ENCODE measurements at places on chromosomes 5 and 9. TPM values are rescaled to one million over a fixed set of nuclear protein-coding genes. Genes with fewer than 3 reads are reported as not detected.
A peak's percentile ranks its signal among the peaks of the same experiment; 100 is the strongest.

Gene CACNA1B
- not detected for total RNA-seq

Gene ROPN1L
- 0.47 TPM for total RNA-seq

Gene ADAMTS16
- not detected for total RNA-seq

Gene IGIP
- 14.9 TPM for total RNA-seq

Gene ARL10
- total RNA-seq: 14.7 TPM

Gene NR2F1-AS1
- total RNA-seq: not detected

Gene C5
- 3.2 TPM for total RNA-seq

DNA sequence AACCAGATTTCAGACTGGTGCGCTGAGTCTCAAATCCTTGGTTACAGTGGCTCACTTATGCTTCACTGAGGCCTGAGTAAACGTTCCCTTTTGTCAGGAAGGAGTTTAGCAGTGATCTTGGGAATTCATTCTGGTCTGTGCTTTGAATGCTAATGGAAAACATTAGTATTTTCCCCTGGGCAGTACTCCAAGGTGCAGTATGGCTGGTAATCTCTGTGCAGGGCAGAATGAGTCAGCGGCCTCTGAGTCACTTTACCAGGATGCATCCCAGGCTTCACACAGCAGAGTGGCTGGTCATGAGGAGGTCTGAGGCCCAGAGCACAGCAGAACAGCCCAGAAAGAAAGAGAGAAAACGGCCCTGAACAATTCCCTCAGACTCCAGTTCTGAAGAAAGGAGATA lies 54.0 kb downstream of the PCA3 start:
- no peak for DNase-seq
- no peaks in the 10 kb centered on the region for H3K27me3 ChIP-seq
- no peaks in the 10 kb centered on the region for H3K36me3 ChIP-seq
- no peaks in the 10 kb centered on the region for H3K4me1 ChIP-seq
- no peak overlapping the region for H3K4me3 ChIP-seq

DNA sequence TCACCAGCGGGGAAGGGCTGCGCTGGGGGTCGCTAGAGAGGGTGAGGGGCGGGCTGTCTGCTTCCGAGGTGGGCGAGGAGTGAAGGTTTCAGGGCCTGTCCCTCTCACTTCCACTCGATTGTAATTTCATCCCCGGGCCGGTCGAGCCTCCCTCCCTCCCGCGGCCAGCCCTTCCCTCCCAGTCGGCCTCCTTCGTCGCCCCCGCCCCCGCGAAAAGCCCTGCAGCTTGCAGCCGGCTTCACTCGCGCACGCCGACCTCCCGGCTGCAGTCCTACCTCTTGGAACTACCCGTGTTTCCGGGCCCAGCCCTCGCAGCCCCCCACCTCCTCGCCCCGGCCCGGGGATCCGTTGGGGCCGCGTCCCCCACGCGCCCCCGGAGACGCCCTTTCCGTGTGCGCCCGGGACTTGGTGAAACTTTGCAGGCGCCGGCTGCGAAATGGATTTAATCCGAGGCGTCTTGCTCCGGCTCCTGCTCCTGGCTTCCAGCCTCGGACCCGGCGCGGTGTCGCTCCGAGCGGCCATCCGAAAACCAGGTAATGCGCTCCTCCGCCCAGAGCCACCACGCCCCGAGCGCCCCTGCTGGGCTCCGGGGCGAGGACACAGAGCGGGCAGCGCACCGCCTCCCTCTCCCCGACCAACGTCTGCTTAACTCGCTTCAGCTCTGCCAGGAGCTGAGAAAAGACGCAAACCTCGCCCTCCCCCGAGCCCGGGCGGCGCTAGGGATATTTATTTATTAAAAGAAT lies at the start of gene EGFLAM:
EGFLAM (plus strand) TSS at position 241 of the 743 bp plus-strand sequence; CDS start at position 437, 196 bp downstream.
- H3K36me3 ChIP-seq: no peaks in the 10 kb centered on the region
- no peak within 1 kb of the TSS for H3K27ac ChIP-seq
- H3K4me3 ChIP-seq: no peak within 1 kb of the TSS
- H3K4me1 ChIP-seq: peaks cover 6% of the 10 kb centered on the region
- peaks cover 15% of the 10 kb centered on the region for H3K27me3 ChIP-seq

DNA sequence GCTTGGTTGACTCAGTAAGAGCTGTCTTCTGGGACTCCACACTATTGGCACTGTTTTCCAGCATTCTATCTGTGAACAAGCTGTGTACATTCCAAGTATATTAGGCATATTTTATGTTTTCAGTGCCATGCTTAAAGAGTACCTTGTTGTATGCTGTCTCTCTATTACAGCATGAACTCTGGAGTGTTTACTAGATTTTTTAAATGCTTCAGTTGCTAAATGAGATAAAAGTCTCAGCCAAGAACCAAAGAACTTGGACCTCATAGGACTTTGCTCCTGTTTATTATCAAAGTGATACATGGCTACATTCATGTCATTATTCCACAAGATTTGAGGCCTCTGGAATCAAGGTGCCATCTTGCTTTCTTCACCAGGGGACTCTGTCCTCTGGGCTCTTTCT lies 167.2 kb downstream of the C9orf152 start:
- no peak for DNase-seq

- peaks cover 90% of the 10 kb centered on the region for H3K27me3 ChIP-seq
- DNase-seq: no peak
- H3K4me3 ChIP-seq: no peak overlapping the region
Measured at GRCh38 chr5:154476354-154477205, 1.4 kb downstream of the HAND1 start.

- no peaks in the 10 kb centered on the region for H3K27me3 ChIP-seq
- H3K4me3 ChIP-seq: no peak overlapping the region
- DNase-seq: no peak
- H3K36me3 ChIP-seq: no peaks in the 10 kb centered on the region
Measured at GRCh38 chr5:9712506-9712905, 82.4 kb upstream of the TAS2R1 start.

- DNase-seq: peak; percentile 33
- peak overlapping the region; percentile 96 for H3K27ac ChIP-seq
- peak overlapping the region; percentile 64 for H3K4me3 ChIP-seq
- H3K27me3 ChIP-seq: no peaks in the 10 kb centered on the region
Measured at GRCh38 chr9:128771094-128771721, 519 bp downstream of the ZER1 start.

DNA sequence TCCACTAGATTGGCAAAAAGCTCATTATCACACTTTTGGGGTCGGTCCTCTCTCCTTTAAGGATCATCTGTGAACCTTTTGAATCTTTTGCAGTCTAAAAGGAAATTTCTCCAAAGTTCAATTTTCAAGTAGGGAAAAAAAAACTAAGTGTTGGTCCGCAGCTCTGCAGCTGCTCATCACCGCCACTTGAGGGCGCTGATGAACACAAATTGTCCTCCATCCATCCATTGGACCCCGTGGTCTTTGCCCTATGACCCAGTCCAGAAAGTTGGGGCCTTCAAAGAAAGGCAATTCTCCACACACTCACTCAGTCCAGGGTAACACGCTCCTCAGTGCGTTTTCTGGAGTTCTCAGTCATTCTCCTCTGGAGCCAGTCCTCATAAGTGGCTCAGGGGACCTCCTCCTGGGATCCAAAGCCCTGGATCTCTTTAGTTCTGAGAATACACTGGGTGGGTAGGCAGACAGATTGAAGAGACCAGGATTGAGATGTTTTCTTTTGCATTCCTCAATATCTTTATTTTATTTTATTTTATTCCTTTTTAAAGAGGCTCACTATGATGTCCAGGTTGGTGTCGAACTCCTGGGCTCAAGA lies 63.6 kb upstream of the SLC28A3 start:
- H3K4me1 ChIP-seq: no peaks in the 10 kb centered on the region
- DNase-seq: no peak
- H3K36me3 ChIP-seq: no peaks in the 10 kb centered on the region
- no peak overlapping the region for H3K4me3 ChIP-seq

DNA sequence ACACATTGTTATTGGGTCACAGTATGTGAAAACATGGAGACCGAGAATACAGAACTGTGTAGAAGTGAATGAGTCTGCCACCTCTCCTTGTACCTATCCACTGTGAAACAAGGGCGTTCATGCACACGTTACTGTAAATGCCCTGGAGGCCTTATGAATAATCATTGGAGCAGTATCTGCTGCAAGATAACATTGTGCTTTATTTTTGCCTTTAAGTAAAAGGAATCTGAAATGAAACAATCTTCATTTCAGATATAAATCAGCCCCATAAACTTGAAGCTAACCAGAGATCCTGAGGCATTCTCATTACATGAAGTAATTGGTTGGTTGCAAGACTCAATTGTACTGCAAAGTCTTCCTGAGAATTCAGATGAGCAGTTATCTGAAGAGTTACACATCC lies 419.6 kb downstream of the KDM4C start:
- no peak overlapping the region for H3K4me3 ChIP-seq
- H3K4me1 ChIP-seq: no peaks in the 10 kb centered on the region
- no peak overlapping the region for H3K27ac ChIP-seq
- peaks cover 17% of the 10 kb centered on the region for H3K36me3 ChIP-seq
- H3K27me3 ChIP-seq: no peaks in the 10 kb centered on the region

- no peaks in the 10 kb centered on the region for H3K27me3 ChIP-seq
- H3K27ac ChIP-seq: no peak overlapping the region
- no peak overlapping the region for H3K4me3 ChIP-seq
- DNase-seq: no peak
- peaks cover 95% of the 10 kb centered on the region for H3K36me3 ChIP-seq
Measured at GRCh38 chr5:170256571-170256970, 23.8 kb downstream of the C5orf58 start.

- no peak overlapping the region for H3K4me3 ChIP-seq
- DNase-seq: no peak
- H3K27me3 ChIP-seq: no peaks in the 10 kb centered on the region
- H3K4me1 ChIP-seq: no peaks in the 10 kb centered on the region
Measured at GRCh38 chr9:107888773-107889227, 399.2 kb upstream of the KLF4 start.

- H3K36me3 ChIP-seq: no peaks in the 10 kb centered on the region
- no peaks in the 10 kb centered on the region for H3K27me3 ChIP-seq
- no peak for DNase-seq
- no peak overlapping the region for H3K4me3 ChIP-seq
- H3K27ac ChIP-seq: no peak overlapping the region
Measured at GRCh38 chr5:2415678-2416077, 335.8 kb downstream of the IRX2 start.

DNA sequence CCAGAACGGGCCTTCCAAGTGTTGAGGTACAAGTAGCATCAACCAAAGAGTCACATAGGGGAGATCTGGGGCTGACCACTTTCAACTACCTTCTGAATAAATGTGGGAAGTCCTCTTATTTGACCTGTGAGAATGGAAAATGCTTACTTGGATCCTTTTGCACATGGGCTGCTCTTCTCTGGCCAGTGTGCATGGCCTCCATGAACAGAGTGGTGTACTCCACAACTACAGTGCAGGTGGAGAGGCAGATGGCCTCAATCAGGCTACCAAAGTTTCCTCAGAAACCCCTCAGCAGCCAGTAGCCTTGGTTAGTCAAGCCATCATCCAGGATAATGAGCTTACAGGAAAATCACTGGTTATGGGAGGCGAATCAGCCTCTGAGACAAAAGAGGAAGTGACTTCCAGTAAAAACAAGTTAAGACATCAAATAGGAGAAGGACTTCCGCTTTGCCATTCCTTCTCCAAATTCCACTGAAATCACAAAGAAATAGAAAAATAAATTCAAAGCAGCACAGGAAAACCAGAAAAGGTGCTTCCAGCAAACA lies 18.3 kb upstream of the FCHO2 start:
- no peak for DNase-seq
- H3K27me3 ChIP-seq: no peaks in the 10 kb centered on the region
- H3K4me3 ChIP-seq: no peak overlapping the region
- no peaks in the 10 kb centered on the region for H3K4me1 ChIP-seq
- H3K27ac ChIP-seq: no peak overlapping the region
- H3K36me3 ChIP-seq: no peaks in the 10 kb centered on the region

DNA sequence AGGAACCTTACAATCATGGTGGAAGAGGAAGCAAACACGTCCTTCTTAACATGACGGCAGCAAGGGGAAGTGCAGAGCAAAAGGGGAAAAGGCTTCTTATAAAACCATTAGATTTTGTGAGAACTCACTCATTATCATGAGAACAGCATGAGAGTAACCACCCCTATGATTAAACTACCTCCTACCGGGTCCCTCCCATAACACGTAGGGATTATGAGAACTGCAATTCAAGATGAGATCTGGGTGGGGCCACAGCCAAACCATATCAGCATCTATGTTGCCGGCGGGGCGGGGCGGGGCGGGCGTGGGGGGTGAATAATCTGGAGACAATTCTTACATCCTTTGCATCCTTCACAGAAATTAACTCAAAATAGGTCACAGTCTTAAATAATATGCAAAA lies 58.8 kb upstream of the GFPT2 start:
- no peaks in the 10 kb centered on the region for H3K36me3 ChIP-seq
- no peak overlapping the region for H3K4me3 ChIP-seq
- DNase-seq: no peak
- no peak overlapping the region for H3K27ac ChIP-seq

DNA sequence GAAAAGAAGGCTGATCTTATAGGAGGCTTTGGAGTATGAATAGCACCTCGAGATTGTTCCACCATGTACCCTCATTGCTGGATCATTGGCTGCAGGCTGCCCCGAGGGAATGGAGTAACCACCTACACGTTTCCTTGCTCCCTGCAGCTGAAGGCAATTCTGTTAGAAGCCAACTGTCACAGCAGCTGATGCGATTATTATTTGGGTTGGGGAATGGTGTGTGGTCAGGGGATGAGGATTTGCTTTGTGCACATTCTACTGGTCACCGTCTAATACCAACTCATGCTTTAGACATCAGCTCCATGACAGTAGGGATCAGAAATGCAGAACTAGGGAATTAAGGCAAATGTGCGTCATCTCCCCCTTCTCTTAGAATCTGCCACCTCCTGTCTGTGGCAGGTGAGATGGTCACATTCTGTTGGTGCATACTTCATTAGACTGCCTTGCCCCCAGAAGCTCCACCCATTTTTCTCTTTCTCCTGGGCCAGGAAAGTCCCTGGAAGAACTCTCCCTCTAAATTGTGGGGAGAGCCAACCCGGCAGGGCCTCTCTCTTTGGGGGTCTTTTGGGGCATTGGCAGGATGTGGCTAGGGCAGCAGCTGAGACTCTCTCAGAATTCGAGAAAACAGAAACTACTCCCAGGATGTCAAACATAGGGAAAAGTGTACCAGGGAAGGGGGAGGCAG lies 32.8 kb downstream of the NEUROG1 start:
- no peak for DNase-seq
- H3K4me1 ChIP-seq: no peaks in the 10 kb centered on the region
- no peaks in the 10 kb centered on the region for H3K36me3 ChIP-seq
- no peak overlapping the region for H3K4me3 ChIP-seq

- H3K36me3 ChIP-seq: no peaks in the 10 kb centered on the region
- DNase-seq: no peak
- no peak overlapping the region for H3K27ac ChIP-seq
- H3K27me3 ChIP-seq: no peaks in the 10 kb centered on the region
Measured at GRCh38 chr9:37971108-37971459, 67.2 kb upstream of the SLC25A51 start.

DNA sequence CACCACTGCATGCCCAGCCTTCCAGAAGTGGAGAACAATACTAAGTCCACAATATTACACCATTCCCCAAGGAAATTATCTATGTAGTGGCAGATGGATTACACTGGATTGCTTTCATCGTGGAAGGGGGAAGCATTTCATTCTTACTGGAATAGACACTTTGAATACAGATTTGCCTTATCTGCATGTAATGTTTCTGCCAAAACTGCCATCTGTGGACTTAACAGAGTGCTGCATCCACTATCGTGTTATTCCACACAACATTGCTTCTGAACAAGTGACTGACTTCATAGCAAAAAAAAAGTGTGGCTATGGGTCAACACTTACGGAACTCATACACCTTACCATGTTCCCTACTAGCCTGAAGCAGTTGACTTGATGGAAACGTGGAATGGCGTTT lies 536.9 kb downstream of the BRINP1 start:
- H3K36me3 ChIP-seq: no peaks in the 10 kb centered on the region
- no peak for DNase-seq
- H3K4me3 ChIP-seq: no peak overlapping the region
- H3K27me3 ChIP-seq: no peaks in the 10 kb centered on the region
- no peaks in the 10 kb centered on the region for H3K4me1 ChIP-seq

All from CD4-positive, alpha-beta memory T cell (primary cell).